ENCODE measurements at places on chromosomes 3 and 15. TPM values are rescaled to one million over a fixed set of nuclear protein-coding genes. Genes with fewer than 3 reads are reported as not detected.
A peak's percentile ranks its signal among the peaks of the same experiment; 100 is the strongest.

GRCh38 chr3:48594417-48595049 lies 596 bp downstream of the COL7A1 start:
- DNase-seq: peak; percentile 59

The PLA2G4E gene
- not detected for total RNA-seq

The SAMD7 gene
- not detected for total RNA-seq

DNA sequence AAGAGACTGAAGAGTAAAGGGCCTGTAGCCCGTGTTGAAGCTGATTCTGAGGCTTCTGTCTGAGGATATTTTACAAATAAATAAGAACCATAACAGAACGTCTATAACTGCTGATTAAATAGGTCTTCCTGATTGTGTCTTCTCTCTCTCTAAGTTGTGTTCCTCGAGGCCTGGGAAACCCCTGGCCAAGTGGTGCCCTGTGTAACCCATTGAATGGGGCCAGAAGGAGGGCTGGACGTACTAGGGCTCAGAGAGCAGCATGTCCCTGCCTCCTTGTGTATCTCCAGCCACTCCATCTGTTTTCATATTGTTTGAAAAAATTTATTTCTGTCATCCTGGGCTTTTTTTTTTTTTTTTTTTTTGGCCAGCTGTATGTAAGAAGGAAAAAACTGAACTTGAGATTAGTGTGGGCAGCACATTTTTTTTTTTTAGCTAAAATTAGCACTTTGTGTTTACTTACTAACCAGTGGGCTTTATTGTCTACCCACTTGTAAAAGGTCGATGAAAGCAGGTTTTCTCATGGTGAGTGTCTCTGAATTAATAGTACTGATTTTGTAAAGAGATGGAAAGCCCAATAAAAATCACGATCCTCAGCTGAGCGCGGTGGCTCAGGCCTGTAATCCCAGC lies 10.7 kb downstream of the DHX30 start:
- DNase-seq: no peak

- no peak for DNase-seq
Measured at GRCh38 chr3:25547103-25547502, 117.6 kb downstream of the TOP2B start.

The SAMMSON gene
- total RNA-seq: not detected

DNA sequence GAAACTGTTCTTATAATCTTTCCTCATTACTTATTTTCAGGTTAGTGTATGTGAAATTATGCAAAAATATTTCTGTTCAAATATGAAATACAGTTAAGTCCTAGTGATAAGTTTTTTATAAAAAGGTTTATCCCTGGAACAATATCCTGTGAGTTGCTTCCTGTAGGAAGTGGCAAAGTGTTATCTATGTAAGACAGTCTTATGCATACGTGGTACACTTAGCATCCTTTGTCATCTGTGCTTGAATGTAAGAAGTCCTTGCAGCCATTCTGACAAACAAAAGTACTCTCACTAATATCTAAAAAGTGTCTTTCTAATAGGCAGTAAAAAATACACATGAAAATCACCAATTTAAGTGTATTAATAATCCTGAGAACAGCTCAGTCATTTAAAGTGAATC lies 372.5 kb upstream of the BCHE start:
- DNase-seq: no peak

DNA sequence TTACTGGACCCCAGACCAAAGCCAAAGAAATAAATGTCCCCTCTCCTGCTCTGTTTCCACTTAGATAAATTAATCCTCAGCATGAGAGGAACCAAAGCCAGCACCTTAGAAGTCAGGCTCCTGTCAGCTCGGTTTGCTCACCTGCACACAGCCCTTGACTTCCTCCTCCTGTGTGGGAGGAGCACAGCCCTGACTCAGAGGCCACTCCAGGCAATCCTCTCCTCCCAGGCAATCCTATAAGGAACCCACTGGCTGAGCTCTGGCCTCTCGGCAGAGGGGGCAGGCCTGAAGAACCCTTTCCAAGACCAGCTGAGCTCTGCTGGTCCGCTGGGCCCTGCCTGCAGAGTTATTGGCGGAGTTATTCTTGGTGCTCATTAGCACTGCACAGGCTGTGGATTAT lies 30.8 kb downstream of the LIPC start:
- no peak for DNase-seq

The COPG1 gene
- total RNA-seq: 357 TPM

- DNase-seq: no peak
Measured at GRCh38 chr15:25175789-25176615, 221.2 kb downstream of the SNRPN start.

- no peak for DNase-seq
Measured at GRCh38 chr15:80893777-80894176, 95.8 kb downstream of the MESD start.

- no peak for DNase-seq
Measured at GRCh38 chr3:19932422-19932821, 1.6 kb downstream of the EFHB start.

DNA sequence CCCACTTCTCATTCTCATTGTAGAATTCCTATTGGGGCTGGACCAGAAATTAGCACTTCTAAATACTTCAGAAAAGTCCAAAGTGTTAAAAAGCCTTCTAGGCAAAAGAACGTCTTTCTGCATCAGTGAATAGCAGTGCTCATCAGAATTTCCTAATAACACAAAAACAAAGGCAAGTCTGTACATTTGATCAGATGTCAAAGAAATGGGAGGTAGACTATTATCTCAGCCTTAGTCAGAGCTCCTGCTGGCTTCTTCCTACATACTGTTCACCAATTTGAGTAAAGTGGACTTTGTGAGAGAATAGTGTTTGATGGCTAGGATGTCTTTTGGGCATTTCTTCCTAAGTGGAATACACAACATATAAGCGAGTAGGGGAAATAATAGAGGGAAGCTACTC lies 48.7 kb downstream of the FOXB1 start:
- no peak for DNase-seq

Measured in HFFc6 (cell line).